ENCODE measurements at places on chromosomes 4 and X.

DNA sequence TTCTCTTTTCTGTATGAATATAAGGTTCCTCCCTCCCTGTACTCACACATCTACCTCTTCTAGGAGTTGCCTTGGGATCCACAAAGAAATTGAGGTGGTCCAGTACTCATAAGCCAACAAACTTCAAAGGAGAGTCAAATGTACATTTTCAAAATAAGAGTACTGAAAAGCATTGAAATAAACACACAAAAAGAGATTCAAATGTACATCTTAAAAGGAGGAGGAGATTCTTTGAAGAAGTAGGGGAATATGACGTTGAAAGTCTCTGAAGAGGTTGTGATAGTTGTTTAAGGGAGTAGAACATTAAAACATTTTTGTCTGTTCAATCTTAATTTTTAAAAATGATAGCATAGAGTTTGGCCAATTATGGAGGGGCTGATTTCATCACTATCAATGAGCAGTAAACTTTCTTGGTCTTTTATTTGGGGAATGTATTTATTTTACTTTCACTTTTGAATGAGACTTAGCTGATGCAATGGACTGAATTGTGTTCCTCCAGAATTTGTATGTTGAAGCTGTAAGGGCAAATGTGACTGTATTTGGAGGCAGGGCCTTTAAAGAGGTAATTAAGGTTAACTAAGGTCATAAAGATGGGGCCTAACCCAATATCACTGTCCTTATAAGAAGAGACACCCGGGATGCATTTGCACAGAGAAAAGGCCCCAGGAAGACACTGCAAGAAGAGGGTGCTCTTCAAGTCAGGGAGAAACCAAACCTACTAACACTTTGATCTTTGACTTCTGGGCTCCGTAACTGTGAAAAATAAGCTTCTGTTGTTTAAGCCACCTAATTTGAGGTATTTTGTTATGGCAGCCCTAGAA lies 226.3 kb upstream of the PGRMC2 start:
- DNase-seq: no peak

DNA sequence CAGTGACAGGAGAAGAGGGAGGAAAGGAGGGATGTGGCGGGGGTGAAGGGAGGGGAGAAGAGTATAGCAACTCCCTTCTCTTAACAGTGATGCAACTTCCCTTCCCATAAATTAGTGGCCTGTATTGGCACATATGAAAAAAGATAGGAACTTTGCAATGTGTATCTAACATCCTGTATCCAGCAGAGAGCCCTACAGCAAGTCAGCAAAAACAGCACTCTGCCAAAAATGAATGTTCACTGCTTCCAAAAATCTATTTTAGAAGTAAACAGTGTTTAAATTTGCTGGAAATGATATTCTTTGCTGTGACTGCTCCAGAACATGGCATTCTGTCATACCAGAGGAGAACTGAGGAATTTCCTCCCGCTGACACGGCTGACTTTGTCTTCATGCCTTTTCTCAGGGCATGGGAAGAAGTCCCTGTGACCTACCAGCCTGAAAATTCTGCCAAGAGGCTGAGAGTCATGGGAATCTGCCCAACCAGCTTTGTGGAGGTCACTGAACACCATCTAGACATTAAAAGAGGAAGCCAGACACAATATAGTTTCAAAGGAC lies 343.4 kb upstream of the RASGEF1B start:
- DNase-seq: no peak

- peak; percentile 44 for DNase-seq
These were observed 55.5 kb upstream of the FBXW7 start for GRCh38 chr4:152591396-152591795.

- peak; percentile 15 for DNase-seq
These were observed 7.2 kb downstream of the GNRHR start for GRCh38 chr4:67746797-67747495.

DNA sequence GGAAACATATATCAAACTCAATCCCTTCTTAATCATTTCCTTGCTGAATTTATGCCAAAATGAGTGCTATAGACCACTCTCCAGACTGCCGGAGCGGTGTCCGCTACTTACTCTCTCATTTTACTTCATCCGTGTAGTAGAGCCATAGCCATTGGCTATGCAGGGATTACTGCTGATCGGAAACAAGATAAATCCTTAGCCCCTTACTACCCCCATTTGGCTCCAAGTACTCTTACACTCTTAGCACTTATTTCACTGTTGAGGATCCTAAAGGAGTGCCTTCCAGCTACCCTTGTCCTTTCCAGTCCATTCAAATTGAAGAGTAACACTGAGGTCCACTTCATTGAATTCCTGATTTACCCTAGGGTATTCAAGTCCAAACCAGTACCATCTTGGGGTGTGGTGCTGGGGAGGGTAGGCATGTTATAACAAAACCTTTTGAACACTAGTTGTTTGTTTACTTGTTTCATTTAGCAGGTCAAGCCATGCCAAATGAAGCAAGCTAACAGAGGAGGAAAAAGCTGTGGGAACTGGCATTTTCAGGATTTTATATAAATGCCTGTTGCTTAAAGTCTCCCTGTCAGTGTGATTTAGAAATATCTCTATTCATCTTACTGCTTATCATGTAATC lies 715.1 kb downstream of the FSTL5 start:
- no peak for DNase-seq

DNA sequence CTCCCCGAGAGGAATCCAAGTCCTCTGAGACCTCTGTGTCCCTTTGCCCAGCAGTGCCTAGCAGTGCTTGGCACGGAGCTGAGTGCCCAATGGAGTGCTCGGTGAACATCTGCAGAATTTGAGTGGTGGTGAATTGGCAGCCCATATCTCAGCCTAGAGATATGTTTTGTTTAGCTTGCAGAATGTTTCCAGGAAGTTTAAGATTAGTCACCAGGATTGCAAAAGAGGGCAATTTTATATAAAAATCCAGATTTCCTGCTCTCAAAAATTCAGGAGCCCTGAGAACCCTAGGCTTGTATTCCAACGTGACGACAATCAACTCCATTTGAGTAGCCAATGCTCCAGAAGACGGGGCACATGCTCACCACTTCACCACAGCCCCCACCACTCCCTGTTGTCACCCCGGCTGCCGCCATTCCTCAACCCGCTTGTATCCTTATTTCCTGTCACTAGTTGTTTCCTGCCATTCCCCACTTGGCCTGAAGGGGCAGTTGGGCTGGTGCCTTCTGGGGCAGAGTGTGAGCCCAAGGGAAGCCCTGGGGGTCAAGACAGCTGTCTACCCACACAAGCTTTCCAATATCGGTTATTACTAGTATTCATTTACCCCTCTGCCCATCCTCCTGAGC lies 116.9 kb downstream of the EFNB1 start:
- DNase-seq: no peak

GRCh38 chr4:159160242-159160641 lies 57.4 kb downstream of the RAPGEF2 start:
- DNase-seq: no peak

DNA sequence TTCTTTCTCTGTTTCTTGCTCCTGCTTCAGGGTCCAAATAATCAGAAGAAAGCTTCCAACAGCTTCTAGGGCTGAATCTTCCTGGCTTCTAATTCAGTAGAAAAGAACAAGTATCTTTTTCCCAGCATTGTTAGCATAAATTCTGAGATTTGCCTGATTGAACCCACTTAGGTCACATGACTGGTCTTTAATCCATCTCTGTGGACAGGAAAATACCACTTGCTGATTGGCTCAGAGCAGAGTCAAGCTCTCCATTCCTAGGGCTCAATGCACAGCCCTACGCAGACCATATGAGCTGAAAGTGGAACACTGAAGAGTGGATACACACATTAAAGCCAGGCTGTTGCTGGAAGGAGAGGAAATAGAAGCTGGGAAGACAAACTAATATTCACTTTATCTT lies 99.6 kb upstream of the RPL34 start:
- no peak for DNase-seq

DNA sequence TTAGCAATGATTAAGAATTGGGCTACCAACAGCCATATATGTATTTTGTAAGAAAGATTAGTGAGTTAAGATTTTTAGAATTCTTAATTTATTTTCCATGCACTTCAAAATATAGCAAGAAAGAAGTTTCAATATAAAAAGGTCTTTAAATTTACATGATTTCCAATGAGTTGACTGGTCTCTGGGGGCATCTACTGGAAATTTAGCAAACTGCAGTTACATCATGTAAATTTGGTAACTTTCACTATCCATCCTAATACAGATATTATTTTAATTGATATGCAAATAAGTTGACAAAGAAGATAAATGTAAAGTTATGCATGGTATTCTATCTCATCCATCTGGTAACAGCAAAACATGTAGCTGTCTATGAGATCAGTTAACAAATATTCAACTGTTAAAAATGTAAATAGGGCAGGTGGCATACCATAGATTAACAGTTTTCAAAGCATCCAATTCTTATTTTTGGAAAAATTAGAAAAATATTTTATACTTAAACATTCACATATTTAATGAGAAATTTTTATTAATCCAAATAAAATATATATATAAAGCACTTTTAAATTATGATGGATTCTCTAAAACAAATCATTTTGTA lies 29.1 kb downstream of the TTC29 start:
- peak; percentile 19 for DNase-seq

- no peak for DNase-seq
These were observed 508.4 kb upstream of the FTHL17 start for GRCh38 chrX:31580227-31580626.

- no peak for DNase-seq
These were observed 5.9 kb downstream of the UGDH start for GRCh38 chr4:39521253-39521919.

DNA sequence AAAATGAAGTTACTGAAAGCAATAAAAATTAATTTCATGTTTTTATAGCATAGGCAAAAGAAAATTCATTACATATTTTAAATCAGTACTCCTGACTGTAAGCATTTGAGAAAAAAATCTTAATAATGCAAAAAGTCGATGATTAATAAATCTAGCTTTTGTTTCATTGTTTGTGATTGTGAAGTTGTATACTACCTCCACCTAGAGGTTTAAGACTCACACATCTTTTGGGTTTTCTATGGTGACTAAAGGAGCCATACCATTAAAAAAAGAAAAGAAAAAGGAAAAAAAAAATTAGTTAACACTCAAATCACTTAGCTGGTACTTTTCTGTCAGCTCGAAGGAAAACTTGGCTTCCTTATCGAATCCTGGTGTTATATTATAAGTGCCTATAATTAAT lies 2.0 kb downstream of the GABRA2 start:
- no peak for DNase-seq

DNA sequence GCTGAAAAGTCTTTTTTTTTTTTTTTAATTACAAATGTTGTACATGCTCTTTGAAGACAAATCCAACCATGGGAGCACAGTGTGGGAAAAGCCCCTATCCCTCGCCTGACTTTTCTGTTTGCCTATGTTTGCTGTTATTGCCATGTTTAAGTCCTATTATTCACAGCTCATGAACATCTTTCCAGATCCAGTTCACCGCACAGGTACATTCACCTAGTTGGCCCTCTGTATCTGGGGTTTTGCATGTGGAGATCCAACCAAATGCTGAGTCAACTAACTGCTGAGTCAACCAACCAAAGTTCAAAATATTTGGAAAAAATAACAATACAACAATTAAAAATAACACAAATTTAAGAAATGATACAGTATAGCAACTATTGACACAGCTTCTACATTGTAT lies 100.1 kb upstream of the CLNK start:
- DNase-seq: no peak

GRCh38 chr4:177001271-177002175 lies 208.8 kb upstream of the VEGFC start:
- DNase-seq: no peak

DNA sequence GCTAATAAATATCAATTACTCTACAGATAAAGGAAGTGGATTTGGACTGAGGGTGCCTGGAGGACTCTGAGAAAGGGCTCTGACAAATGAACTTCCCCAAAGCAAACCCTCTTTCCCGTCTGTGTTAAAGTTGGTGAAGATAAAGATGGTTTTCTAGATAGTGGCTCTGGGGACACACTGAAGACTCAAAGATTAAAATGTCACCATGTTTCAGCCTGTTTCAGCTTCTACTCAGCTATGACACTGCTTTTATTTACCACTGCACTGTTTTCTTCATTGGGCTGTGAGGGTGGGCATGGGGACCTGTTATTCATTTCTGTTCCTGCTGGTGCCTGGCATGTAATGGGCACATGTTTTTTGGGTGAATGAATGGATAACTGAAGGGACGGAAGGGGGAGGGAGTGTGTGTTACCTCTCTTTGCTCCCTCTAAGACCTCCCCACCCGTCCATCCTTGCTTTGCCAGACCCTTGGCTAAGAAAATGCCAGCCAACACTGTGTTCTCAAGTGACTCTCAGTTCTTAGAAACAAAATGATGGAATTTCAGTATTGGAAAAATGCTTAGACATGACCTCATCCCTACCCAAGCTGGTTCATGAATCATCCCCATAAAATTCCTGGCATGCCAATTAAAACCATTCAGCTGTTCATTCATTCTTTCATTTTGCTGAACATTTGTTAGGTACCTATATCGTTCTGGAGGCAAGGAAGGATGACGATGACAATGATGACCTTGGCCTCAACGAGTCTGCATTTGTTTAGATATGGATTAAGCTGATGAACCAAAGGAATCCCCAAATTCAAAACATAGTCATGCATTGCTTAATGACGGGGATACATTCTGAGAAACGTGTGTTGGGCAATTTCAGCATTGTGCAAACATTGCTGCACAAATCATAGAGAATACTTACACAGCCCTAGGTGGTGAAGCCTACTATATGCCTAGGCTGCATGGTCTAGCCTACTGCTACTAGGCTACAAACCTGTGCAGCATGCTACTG lies 13.4 kb upstream of the STK32B start:
- DNase-seq: no peak

GRCh38 chr4:127000846-127001245 lies 631.9 kb upstream of the INTU start:
- no peak for DNase-seq

DNA sequence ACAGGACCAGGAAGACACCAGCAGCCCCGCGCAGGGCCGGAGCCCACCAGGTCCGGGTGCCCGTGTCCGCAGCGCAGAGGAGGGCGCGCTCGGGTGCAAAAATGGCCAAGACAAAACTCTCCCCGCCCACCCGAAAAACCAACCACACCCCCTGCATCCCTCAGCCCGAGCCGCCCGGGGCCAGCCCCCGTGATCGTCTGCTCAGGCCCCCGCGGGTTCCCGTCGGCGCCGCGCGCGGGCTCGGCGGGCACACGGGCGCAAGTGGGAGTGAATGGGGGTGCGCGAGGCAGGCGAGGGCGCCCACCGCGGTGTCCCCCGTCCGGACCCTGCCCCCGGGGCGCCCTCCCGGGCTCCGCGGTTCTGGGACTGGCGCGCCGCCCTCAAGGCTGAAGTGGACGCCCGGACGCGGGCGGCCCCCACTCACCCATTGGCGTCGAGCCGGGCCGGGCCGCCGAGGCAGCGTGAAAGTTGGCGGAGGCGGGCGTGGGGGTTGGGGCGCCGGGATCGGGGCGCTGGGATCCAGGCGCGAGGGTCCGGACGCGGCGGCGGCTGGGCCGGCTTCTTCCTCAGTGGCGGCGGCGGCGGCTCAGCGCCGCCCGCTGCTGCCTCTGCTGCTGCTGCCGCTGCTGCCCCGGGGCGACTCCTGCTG lies 393 bp downstream of the SH3KBP1 start:
- DNase-seq: no peak

DNA sequence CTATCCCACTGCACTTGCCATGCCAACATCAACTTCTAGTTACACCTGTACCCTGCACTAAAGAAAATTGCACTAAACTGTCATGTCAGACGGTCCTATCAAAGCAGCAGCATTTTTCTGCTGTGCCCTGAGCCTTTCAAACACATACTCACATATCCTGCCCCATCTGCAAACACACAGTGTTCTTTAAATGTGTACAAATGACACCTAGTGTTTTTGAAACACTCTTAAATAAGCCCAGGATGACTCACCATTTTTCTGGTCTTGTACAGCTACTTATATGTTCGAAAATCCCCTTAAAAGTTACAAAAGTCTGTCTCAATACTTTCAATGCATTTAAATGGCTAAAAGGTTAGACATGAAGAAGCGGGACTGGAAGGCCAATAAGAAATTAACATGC lies 346.7 kb upstream of the PPARGC1A start:
- DNase-seq: no peak
